ENCODE measurements at places on chromosomes 7 and 10.

GRCh38 chr7:100372256-100372655 lies 1.0 kb upstream of the PILRA start:
- no peak for DNase-seq

GRCh38 chr10:1485357-1485756 lies 252.0 kb downstream of the ADARB2 start:
- DNase-seq = no peak

GRCh38 chr10:116278846-116279245 lies 5.8 kb upstream of the GFRA1 start:
- DNase-seq = no peak

DNA sequence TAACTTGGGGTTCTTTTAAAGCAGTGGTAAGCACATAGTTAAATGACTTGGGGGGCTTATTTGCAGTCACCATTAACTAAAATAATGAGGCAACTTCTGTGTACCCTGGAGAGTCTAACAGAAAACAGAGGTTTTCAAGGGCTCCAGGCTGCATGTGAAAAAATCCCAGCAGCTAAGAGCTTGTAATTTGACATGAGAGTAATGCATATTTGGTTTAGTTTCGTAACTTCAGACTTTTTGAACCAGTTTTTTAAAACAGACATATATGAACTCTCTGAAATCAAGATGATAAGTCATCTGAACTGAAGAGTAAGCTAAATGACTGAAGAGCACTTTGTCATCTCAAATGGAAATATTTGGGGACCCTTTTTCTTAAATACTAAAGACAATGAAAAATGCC lies 40.2 kb upstream of the IFRD1 start:
- no peak for DNase-seq

DNA sequence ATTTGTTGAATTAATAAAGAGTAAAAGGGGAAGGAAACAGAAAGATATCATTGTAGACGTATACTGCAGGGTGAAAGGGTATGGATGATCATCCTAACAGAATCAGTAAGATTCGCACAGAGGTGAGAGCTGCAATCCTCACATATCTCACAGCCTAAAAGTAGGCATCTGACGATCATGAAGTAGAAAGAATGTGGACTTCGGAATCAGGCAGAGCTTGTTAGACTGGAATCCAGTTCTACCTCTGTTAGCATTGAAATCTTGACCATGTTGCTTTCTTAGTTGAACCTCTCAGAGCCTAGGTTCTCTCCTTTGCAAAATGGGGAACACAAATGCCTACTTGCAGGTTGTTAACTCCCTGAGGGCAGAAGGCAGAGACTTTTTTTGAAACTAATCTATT lies 320.0 kb upstream of the C7orf33 start:
- DNase-seq = no peak

DNA sequence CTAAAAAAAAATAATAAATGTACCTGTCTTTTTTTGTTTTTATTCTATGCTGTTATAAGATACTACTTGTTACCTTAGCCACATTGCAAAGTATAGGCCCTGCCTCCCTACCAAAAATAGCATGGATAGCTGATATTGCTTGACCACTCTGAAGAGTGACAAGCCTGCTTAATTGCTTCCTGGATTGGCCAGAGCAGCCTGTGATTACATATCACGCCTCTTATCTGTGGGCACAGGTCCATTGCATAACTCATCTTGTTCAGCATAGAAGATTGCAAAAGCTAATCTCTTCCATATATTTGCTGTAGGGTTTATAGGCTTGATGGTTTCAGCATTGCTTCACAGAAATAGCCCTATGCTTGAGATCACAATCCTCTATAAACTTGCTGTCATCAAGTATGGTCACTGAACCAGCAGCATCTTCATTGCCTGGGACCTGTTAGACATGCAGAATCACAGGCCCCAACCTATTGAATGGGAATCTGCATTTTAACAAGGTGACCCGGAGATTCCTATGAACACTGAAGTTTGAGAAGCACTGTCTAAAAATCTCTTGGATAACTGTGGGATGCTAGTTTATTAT lies 280.8 kb upstream of the CDC14C start:
- DNase-seq = no peak

DNA sequence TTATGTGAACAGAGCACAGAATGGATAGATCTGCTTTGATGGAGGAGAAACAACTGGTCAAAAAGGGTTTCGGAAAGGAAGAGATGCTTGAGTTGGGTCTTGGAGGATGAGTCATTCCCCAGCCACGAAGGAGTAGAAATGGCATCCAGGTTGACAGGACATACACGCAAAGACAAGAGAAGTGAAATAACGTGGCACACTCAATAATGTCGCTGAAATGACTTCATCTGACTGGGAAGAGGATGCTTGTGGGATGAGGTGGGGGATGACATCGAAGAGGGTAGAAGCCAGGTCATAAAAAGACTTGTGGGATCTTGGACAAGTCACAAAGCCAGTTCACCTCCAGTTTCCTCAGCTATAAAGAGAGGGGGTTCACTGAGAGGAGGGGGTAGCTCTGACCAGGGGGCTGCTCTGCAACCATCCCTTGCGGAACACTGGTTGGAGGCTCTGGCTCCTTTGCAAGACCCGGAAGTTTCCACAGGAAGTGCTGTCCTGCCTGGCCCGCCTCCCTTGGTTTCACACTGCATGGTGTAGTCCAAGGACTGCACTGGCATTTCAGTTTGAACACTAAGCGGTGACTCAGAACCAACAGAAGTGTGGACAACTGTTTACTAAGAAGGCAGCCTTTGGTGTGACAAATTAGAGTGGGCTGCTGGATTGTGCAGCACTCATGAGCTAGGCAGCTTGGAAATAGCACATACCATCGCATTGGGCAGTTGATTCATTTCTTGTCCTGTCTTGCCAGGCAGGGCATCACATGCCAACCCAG lies 189.9 kb upstream of the ADO start:
- peak; percentile 30 for DNase-seq

DNA sequence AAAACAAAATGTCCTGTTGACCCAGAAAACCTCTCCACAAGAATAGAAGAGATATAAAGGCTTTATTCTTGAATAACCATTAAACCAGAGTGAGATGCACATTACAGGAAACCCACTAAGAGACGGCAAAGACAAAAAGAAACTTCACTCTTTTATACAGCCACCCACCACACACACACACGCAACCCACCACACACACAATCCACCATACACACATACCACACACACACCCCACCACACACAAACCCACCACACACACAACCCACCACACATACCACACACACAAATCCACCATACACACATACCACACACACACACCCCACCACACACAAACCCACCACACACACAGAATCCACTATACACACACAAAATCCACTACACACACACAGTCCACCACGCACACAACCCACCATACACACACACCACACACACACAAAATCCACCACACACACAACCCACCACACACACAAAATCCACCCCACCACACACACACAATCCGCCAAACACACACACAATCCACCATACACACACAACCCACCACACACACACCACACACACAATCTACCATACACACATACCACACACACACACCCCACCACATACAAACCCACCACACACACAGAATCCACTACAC lies 9.5 kb upstream of the REPIN1 start:
- no peak for DNase-seq

DNA sequence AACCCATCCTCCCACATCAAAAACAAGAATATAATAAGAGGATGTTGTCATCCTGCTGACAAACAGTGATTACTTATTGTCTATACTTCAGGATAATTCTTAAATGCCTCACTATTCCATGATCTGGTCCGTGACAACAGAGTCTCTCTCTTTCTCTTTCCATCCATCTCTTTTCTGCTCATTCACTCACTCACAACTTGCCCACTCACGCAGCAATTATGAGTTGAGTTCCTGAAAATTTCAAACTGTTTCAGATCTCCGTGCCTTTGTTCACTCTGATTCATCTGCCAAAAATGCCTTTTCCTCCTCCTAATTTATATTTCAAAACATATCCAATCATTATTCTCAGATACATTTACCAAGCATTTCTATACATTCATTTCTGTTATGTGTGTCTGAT lies 1.4 kb downstream of the OR6B1 start:
- DNase-seq = no peak

DNA sequence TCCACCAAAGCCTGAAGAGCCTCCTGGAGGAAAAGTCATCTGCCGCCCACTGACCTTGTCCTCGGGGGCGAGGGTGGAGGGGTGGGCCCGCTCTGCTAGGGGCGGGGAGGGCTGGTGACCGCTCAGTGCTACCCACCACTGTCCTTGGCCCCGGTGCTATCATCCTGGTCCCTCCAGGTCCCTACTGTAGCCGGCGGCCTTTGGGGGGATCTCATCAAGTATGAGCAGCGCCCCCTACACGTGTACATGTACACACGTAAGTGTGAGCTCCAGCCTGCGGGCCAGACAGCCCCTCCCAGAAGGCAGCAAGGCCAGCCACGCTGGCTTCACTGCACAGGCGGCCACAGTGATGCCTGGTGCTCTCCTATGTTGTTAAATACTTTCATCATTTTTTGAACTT lies 19.6 kb downstream of the TTYH3 start:
- no peak for DNase-seq

- DNase-seq = no peak
Measured at GRCh38 chr7:25954395-25954794, 197.6 kb upstream of the NFE2L3 start.

- no peak for DNase-seq
Measured at GRCh38 chr7:119826547-119826946, 446.4 kb upstream of the KCND2 start.
